ENCODE measurements at places on chromosomes 5 and 9.

GRCh38 chr9:38061326-38061977 lies 7.6 kb downstream of the SHB start:
- DNase-seq, result no peak

DNA sequence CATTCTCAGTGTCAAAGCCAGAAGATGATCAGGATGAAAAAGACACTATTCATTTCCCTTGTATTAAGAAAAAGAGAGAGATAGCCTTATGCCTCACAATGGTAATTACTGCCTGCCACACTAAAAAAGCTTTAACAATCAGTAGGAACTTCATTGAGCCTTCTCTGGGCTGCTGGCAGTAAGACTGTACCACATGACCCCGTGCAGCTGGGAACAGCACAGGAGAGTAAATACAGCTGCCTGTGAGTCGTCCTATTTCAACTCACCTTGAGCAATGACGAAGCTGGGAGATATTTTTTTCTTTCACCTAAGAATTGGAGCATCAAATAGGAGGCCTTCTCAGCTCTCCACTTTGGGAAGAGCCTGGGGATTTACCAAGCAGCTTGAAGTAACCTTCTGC lies 316.3 kb downstream of the GABRB2 start:
- DNase-seq, result no peak

DNA sequence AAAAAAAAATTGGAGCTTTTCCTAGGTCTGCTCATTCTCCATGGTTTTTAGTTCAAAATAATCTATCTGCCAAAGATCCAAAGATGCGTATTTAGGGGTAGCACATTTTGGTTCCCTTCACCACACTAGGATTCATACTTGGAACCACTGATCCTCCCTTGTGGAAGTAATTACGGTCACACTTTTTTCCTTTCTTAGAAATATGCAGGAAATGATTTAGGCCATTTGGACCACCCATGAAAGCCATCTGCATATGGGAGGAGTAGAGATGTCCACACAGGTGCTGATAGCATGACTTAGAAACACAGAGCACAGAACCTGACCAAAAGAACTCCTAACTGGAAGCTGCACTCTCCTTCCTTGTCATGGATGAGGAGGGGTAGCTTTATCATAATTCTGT lies 105.9 kb upstream of the RAI14 start:
- no peak for DNase-seq

DNA sequence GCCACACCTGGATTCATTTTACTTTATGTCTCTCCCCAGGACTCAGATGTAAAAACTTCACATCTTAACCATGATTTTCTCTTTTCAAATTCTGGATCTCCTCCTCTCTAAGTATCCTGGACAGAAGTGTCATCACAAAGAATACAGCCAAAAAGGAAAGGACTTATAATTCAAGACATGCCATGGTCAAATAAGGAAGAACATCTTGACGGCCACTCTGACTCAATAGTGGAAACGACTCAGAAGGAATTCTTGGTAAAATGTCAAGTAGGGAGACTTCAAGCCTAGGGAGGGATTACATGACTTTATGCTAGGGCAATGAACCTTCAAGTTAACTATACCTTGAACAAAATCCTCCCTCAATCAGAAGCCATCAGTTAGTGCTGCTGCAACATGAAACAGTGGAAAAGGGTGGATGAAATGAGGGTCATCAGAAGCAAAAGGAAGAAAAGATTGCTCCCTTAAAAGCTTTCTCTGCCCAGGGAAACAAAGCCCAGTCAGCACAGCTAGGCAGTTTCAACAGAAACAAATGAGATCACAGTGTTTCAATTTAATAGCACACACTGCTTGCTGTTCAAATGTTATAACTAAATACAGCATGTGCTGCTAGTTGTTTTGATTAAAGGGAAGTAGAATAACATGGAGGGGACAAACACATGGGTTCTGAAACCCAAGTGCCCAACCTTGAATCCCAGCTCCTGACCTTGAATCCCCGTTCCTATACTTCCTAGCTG lies 101.4 kb downstream of the LPAR1 start:
- no peak for DNase-seq

DNA sequence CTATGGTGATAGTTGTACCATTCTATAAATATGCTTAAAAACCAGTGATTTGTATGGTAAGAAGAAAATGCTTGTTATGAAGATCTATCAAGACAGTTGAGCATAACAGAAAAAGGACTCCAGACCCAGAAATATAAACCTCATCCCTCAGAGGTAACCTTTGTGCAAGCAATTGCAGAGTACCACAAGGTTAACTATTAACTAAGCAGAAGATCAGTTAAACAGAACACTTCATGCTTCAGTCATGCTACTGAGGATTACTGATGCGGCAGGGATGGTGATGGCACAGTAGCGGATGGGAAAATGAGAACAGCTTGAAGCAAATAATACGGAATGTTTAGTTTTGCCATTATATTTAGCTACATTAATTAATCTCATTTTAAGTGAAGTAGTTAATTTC lies 45.5 kb downstream of the IARS1 start:
- no peak for DNase-seq

DNA sequence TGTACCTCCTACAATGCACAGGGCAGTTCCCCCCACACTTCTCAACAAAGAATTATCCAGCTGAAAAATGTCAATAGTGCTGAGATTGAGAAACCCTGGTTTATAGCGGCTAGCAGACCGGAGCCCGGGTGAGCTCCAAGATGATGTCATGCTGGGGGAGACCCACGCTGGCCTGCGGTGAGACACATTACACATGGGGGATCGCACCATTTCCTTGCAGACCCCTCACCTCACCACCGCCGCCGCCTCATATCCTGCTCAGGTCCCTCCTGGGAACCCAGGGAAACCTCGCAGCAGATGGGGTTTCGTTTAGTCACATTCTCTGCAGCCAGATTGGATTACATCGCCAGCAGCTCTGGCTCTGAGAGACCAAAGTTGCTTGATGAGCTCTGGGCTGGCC lies 14.7 kb upstream of the TNC start:
- no peak for DNase-seq

DNA sequence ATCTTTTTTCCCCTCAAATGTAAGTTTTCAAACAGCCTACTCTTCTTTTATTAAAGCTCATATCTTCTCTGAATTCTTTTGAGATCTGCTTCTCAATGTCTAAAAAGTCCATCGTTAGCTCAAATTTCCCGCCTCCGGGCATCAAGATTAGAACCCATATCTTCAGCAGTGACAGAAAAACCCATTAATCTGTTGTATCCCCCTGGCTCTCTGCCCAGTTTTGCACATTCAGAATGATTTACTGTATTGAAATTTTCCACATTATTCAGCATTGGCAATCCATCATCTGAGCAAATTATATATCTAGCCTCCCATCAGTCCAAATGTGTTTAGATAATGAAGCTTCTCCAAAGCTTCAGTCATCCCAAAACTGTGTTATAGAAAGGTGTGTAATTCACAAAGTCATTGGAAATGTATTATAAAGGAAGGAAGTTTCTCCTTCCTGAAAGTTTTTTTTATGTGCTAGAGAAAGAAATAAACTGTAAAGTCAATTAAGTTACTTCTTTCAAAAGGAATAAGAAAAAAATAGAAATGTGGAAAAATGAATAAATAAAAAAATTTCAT lies 849.9 kb downstream of the MAT2B start:
- DNase-seq, result no peak

DNA sequence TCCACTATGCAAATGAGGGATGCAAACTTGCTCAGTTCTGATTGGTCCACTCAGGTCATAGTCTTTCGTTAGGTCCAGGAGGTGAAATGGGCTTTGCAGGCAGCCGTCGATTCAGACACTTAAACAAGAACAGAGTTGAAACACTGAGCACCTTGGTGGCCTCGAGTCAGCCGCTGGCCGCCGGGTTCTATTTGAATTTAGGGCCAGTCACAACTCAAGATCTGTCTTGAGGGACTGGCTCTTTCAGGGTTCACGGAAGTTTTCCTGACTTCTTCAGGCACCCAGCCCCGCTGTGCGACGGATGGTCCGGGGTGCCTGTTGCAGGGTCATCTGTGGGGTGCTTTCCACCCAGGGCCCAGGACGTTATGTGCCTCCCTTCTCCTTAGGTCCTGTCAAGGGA lies 412.8 kb upstream of the IRX4 start:
- no peak for DNase-seq

GRCh38 chr5:17129093-17129849 lies 88.2 kb upstream of the BASP1 start:
- no peak for DNase-seq

- no peak for DNase-seq
These were observed 13.6 kb downstream of the CSF2 start for GRCh38 chr5:132087176-132087575.

GRCh38 chr9:110065532-110065931 lies 142.4 kb downstream of the C9orf152 start:
- DNase-seq, result no peak

- no peak for DNase-seq
These were observed 100.3 kb downstream of the MUSK start for GRCh38 chr9:110768886-110769285.

Measured in stimulated activated CD4-positive, alpha-beta T cell treated with anti-CD3 and anti-CD28 coated beads, TNF-alpha, amount 100 ng/mL, for 1 hour (primary cell).